ENCODE measurements at places on chromosomes 1 and 21.

DNA sequence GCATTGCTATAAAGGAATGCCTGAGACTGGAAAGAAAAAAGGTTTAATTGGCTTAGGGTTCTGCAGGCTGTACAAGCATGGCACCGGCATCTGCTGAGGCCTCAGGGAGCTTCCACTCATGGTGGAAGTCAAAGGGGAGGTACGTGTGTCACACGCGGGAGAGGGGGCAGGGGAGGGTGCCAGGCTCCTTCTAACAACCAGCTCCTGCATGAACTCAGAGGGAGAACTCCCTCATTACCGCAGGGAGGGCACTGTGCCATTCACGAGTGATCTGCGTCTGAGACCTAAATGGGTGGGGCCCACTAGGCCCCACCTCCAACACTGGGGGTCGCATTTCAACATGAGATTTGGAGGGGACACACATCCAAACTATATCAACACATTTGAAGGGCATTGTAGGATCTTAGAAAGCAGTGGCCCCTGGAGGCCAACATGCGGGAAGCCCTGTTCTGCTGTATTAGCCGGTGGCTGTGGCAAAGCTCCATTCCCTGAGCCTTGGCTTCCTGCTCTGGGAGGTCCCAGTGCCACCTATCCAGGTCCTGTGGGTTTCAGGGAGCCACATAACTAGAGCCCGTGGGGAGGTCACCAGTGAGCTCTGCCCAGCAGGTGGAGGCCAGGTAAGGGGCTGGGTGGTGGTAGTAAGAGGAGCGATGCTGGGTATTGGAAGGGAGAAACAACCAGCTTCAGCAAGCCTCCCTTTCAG lies 10.0 kb downstream of the WNT3A start:
- DNase-seq, result no peak

DNA sequence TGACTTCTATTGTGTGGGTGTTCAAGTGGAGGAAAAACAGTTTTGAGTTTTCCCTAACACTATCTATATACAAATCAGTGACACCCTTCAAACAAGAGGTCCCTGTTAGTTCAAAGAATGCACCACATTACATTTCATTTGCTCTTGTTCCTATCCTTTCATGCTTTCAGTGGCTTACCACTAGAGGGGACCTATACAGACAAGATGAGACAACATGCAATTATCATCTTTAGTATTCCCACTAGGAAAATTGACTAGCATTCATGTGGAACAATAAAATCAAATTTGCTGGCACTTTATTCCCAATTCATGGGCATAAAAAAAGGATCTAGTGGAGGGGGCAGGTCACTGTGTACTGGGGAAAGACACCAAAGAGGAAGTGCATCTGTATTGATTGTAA lies 13.3 kb upstream of the SIPA1L2 start:
- DNase-seq, result no peak

DNA sequence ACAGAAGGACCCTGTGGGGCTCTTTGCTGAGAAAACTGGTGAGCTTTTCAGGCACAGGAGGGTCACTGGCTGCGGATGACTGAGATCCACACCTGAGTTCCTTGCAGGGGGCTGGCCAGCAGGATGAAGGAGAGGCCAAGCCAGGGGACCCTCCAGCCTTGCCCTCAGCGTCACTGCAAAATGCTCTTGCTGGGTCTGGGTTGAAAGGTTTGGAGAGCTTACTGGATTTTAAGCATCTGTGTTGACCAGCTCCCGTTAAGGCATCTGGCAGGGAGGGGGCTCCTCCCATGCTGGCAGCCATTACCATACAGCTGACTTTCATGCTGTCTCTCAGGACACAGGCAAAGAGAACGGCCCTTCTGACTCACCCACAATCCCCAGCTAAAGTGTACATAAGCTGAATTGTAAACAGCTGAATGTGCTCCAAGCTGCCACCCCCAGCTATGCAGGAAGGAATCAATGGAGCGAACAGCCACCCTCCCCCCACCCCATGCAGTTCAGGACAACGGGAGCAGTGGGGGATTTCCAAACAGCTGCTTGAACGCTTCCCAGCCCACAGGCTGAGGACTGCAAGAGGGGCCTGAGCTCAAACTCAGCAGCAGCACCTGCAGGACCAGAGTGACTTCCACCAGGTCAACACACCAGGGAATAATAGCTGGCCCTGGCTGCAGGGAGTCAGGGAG lies 21.3 kb upstream of the A3GALT2 start:
- DNase-seq, result no peak

- DNase-seq, result no peak
Measured at GRCh38 chr1:81799939-81800694, 617 bp upstream of the ADGRL2 start.

GRCh38 chr1:181863736-181864135 lies 197.8 kb downstream of the ZNF648 start:
- DNase-seq, result no peak

- DNase-seq, result no peak
Measured at GRCh38 chr21:28827422-28827821, 165.3 kb downstream of the LTN1 start.

- no peak for DNase-seq
Measured at GRCh38 chr1:38486085-38486484, 373.5 kb downstream of the RRAGC start.

DNA sequence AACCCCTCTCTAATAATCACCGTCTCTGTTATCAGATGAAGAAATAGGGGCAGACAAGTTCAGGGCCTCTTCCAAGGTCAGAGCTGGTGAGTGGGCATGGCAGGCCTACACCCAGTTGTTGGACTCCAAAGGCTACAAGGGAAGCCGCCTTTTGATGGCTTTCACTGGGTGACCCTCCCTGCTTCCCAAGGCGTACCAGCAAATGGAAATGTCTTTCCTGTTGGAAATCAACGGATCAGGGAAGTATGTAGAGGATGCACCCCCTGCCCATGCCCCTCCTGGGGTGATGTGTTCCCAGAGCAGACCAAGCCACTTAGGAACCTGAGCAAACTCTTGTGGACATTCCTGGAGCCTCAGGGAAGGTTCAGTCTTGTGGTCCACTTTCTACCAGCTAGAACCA lies 47.4 kb downstream of the LGR6 start:
- no peak for DNase-seq

- no peak for DNase-seq
Measured at GRCh38 chr1:115288591-115289198, 49.4 kb downstream of the NGF start.

DNA sequence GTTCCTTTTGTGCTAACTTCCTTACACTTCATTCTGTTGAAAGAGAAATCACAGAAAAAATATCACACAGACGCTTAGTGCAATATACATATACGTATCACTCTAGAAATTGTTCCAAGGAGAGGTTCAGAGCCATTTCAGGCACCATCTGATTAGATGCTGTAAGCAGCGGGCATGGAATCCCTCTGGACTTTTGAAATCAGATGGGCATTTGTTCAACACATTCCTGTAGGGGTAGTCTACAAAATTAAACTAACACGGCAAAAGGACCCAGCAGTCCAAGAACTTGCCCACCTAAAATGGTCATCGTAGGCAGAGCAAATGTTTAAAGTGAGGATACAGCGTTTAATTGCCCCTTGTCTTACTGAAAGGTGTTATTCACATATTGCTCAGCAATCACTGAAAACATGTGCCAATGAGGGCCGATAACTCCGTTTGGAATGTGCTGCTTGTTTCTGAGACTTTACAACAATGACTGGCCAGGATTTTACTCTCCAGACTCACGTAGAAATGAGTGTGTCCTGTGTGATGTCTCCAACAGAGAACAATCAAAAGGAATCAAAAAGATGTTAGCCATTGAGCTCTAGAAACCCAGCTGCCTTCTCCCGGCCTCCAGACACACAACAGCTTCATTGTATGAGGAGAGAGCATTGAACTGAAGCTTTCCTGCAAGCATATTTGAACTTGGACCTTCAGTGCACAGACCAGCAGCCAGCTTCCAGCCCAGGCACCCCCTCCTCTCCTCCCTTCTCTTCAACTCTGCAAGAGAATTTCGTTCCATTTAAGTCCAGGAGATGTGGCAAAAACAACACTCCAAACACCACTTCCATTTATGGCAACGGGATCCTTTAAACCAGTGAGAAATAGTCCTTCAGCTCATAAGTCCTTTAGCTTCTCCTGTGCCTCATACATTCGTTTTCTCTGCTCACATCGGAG lies 32.1 kb upstream of the ADORA3 start:
- DNase-seq, result no peak
